ENCODE measurements at places on chromosomes 12 and 14.
A peak's percentile ranks its signal among the peaks of the same experiment; 100 is the strongest.

DNA sequence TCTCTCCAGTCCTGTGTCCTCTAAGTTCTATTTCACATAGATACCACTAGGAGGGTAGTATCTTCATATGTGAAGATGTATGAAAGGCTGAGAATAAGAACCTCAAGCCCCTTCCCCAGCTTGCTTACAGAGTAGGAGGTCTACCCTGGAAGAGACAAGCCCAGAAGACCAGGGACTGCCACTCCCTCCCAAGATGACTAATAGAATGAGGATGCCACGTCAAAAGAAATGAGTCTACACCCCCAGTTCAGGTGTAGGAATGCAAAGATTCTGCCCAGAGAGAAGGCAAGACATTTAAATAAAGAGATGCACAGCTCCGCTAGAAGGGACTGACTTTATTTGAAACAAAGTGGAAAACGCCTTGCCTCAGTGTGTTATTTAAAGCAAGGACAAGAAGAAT, 1006.0 kb upstream of the USP15 start:
- H3K36me3 ChIP-seq, result no peaks in the 10 kb centered on the region
- no peaks in the 10 kb centered on the region for H3K27me3 ChIP-seq
- DNase-seq, result no peak
- no peaks in the 10 kb centered on the region for H3K4me1 ChIP-seq
- H3K4me3 ChIP-seq, result no peak overlapping the region

DNA sequence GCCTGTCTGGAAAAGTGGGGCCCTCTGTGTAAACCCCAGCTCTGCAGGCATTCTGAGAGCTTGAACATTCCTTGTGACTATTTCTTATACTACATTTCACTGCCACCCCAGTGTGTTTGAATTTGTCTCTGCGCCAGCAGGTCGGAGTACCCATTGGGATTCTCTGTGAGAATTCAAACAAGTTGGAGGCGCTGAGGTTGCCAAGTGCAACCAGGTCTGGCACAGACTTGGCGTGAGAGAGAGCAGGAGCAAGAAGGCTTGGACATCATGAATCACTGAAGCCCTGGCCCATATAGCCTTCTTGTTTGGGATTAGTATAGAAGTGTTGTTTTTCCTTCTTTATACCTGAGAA, 33.0 kb upstream of the ATP2A2 start:
- H3K4me1 ChIP-seq, result no peaks in the 10 kb centered on the region
- H3K27me3 ChIP-seq, result no peaks in the 10 kb centered on the region
- no peak overlapping the region for H3K27ac ChIP-seq
- H3K4me3 ChIP-seq, result no peak overlapping the region
- no peak for DNase-seq

- peaks cover 24% of the 10 kb centered on the region for H3K4me1 ChIP-seq
- H3K27ac ChIP-seq, result no peak overlapping the region
- peaks cover 13% of the 10 kb centered on the region for H3K36me3 ChIP-seq
- no peak overlapping the region for H3K4me3 ChIP-seq
- DNase-seq, result no peak
Observed at GRCh38 chr12:93844164-93844784, 167.1 kb downstream of the CRADD start.

GRCh38 chr14:95071649-95072280, 85.6 kb downstream of the DICER1 start:
- no peak overlapping the region for H3K4me3 ChIP-seq
- no peak overlapping the region for H3K27ac ChIP-seq
- no peaks in the 10 kb centered on the region for H3K36me3 ChIP-seq

GRCh38 chr14:61461808-61462275, 140.5 kb downstream of the PRKCH start:
- peak overlapping the region; percentile 90 for H3K27ac ChIP-seq
- H3K36me3 ChIP-seq, result peaks cover 74% of the 10 kb centered on the region
- H3K4me3 ChIP-seq, result no peak overlapping the region
- no peak for DNase-seq
- no peaks in the 10 kb centered on the region for H3K27me3 ChIP-seq

- no peak overlapping the region for H3K4me3 ChIP-seq
- peaks cover 1% of the 10 kb centered on the region for H3K36me3 ChIP-seq
- peaks cover 21% of the 10 kb centered on the region for H3K27me3 ChIP-seq
- DNase-seq, result no peak
Observed at GRCh38 chr12:32402946-32403345, 3.6 kb downstream of the FGD4 start.

GRCh38 chr14:94979891-94980290, 177.4 kb downstream of the DICER1 start:
- no peaks in the 10 kb centered on the region for H3K4me1 ChIP-seq
- no peaks in the 10 kb centered on the region for H3K36me3 ChIP-seq
- no peak overlapping the region for H3K4me3 ChIP-seq
- peaks cover 12% of the 10 kb centered on the region for H3K27me3 ChIP-seq

- peaks cover 83% of the 10 kb centered on the region for H3K36me3 ChIP-seq
- H3K4me1 ChIP-seq, result no peaks in the 10 kb centered on the region
- no peak overlapping the region for H3K4me3 ChIP-seq
- H3K27ac ChIP-seq, result no peak overlapping the region
- DNase-seq, result no peak
Observed at GRCh38 chr12:112998987-112999767, 20.9 kb downstream of the OAS2 start.

DNA sequence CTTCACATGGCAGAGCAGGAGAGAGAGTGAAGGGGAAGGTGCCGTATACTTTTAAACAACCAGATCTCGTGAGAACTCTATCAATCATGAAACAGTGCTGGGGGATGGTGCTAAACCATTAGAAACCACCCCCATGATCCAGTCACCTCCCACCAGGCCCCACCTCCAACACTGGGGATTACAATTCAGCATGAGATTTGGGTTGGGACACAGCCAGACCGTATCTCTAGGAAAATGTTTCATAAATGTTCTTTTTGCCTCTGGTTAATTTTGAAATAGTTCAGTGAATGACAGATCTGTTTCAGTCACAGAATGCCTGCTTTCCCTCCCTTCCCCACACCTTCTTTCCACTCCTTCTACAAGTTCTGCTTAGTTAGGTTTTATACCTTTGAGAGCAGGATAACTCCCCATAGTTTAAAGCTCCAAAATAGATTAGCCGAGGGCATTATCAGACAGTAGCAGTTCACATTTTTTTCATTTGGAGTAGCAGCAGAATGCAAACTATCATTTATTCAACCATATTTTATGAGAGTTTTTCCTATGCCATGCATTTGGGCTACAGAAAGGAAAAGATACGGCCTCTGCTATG, 27.1 kb downstream of the PELI2 start:
- no peak overlapping the region for H3K4me3 ChIP-seq
- H3K36me3 ChIP-seq, result peaks cover 3% of the 10 kb centered on the region
- no peaks in the 10 kb centered on the region for H3K27me3 ChIP-seq
- DNase-seq, result no peak

- H3K27ac ChIP-seq, result no peak overlapping the region
- no peaks in the 10 kb centered on the region for H3K36me3 ChIP-seq
- no peak for DNase-seq
- H3K4me3 ChIP-seq, result no peak overlapping the region
Observed at GRCh38 chr14:46672128-46672527, 20.5 kb upstream of the RPL10L start.

GRCh38 chr12:116456330-116457082, 102.7 kb upstream of the MAP1LC3B2 start:
- no peak overlapping the region for H3K27ac ChIP-seq
- no peak for DNase-seq
- H3K4me1 ChIP-seq, result no peaks in the 10 kb centered on the region
- no peaks in the 10 kb centered on the region for H3K27me3 ChIP-seq
- no peaks in the 10 kb centered on the region for H3K36me3 ChIP-seq

- DNase-seq, result no peak
- no peaks in the 10 kb centered on the region for H3K36me3 ChIP-seq
- no peaks in the 10 kb centered on the region for H3K4me1 ChIP-seq
- H3K27me3 ChIP-seq, result no peaks in the 10 kb centered on the region
- H3K4me3 ChIP-seq, result no peak overlapping the region
- no peak overlapping the region for H3K27ac ChIP-seq
Observed at GRCh38 chr12:42652048-42652447, 62.5 kb upstream of the PRICKLE1 start.

DNA sequence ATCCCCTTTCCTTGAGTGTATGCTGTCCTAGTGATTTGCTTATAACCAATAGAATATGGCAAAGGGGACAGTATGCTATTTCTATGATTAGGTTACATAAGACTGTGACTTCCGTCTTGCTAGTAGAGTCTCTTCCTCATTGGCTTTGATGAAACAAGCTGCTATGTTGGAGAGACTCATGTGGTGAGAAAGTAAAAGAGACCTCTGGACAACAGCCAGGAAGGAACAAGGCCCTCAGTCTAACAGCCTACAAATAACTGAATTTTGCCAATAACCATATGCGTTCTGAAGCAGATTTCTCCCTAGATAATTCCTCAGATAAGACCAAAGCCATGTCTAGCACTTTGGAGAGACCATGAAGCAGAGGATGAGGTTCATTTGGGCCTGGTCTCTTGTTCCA, 134.5 kb upstream of the NAV3 start:
- H3K27me3 ChIP-seq, result no peaks in the 10 kb centered on the region
- no peak overlapping the region for H3K4me3 ChIP-seq
- H3K36me3 ChIP-seq, result no peaks in the 10 kb centered on the region
- no peak for DNase-seq
- H3K27ac ChIP-seq, result no peak overlapping the region
- no peaks in the 10 kb centered on the region for H3K4me1 ChIP-seq

- DNase-seq, result no peak
- H3K4me3 ChIP-seq, result no peak overlapping the region
- H3K27ac ChIP-seq, result no peak overlapping the region
- no peaks in the 10 kb centered on the region for H3K36me3 ChIP-seq
- H3K27me3 ChIP-seq, result no peaks in the 10 kb centered on the region
Observed at GRCh38 chr14:30035361-30035760, 107.7 kb upstream of the PRKD1 start.

- H3K27ac ChIP-seq, result no peak overlapping the region
- H3K4me3 ChIP-seq, result no peak overlapping the region
- no peaks in the 10 kb centered on the region for H3K36me3 ChIP-seq
- peaks cover 5% of the 10 kb centered on the region for H3K27me3 ChIP-seq
- peaks cover 8% of the 10 kb centered on the region for H3K4me1 ChIP-seq
Observed at GRCh38 chr14:58747181-58747580, 109.4 kb downstream of the DACT1 start.

DNA sequence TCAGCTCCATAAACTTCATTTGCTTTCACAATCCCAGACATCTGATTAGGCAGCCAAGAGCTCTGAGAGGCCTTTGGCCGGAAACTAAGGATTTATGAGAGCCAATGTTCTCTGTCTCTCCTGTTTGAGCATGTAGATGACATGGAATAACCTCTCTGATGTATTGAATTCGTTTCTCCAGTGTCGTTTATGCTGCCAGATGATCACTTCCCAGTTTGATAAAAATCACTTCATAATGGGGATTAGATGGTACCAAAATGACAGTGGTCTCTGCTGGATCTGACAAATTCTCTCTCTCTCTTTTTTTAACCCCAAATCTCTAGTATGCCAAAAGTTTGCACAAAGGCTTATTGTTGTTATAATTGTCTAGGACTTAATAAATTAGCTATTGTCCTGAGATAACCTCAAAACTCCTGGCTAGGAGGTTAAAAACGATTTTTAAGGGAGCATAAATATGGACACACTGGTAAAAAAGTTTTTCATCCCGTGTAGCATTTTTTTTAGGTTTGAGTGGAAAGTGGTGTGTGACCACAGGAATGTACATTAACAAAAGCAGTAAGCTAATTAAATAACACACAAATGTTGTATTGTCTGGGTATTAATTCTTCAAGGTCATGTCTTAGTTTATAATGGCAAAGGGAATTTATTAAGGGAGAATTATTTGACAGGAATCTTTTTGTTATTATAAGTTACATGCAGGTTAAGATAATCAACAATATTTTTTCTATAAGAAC, 82.6 kb upstream of the USP44 start:
- no peaks in the 10 kb centered on the region for H3K4me1 ChIP-seq
- no peak overlapping the region for H3K4me3 ChIP-seq
- H3K27ac ChIP-seq, result no peak overlapping the region
- H3K27me3 ChIP-seq, result no peaks in the 10 kb centered on the region
- H3K36me3 ChIP-seq, result no peaks in the 10 kb centered on the region
- no peak for DNase-seq

Measured in activated CD4-positive, alpha-beta memory T cell treated with anti-CD3 and anti-CD28 coated beads for 36 hours (primary cell).